Stimulated activated CD4-positive, alpha-beta T cell treated with anti-CD3 and anti-CD28 coated beads, TNF-alpha, amount 100 ng/mL, for 48 hours (primary cell): ENCODE measurements at places on chromosomes 1 and 21.
A peak's percentile ranks its signal among the peaks of the same experiment; 100 is the strongest.

DNA sequence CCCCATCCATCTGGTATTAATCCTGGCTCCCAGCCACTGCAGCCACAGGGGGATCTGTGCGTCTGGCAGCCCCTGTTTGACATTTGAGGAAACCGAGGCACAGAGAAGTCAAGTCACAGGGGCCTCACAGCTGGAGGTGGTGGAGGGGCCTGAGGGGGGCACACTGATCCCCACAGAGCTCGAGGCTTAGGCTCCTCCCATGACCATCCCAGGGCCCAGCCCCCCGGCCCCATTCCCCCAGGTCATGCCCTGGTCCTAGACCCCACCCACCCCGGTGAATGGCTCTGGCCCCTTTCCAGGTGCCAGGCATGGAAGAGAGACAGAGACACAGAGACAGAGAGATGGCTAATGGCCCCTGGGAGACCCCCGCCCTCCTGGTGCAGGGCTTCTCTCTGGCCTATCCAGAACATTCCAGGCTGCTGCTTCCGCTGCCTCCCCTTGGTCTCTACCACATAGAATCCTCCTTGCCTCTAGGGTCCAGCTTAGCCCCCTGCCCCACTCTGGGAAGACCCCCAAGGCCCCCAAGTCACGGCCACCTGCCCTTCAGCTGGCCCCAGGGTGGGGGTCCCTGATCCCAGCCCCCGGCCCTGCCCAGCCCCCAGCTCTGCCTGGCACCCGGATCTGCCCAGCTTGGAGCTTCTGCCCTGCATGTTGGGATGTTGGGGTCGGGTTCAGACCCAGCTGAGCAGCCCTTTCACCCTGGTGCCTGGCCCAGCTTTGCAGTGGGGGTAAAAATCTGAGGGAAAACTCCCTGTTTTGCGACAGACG is 29.2 kb upstream of the LRRC3 start:
- no peak for DNase-seq

GRCh38 chr1:12339396-12339795 is 109.6 kb downstream of the VPS13D start:
- no peak for DNase-seq

DNA sequence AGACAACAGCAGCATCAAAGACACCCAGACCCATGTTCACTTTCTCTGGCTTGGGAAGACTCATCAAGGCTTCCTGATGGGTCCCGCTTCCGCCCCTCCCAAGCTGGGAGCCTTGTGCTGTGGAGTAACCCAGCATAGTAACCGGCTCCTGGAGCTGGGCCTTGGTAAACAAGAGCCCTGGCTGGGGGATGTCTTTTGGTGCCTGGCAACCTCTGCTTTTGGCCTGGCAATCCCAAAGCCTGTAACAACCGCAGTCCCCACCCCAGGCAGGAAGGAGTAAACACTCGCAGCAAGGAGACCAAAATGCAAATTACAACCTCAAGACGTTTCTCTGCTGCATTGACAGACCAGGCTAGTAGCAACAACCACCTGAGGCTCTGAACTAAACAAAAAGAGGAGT is 16.9 kb upstream of the THRAP3 start:
- DNase-seq, result no peak

- no peak for DNase-seq
These were observed 1.9 kb downstream of the DPYD start for GRCh38 chr1:97918961-97919360.

DNA sequence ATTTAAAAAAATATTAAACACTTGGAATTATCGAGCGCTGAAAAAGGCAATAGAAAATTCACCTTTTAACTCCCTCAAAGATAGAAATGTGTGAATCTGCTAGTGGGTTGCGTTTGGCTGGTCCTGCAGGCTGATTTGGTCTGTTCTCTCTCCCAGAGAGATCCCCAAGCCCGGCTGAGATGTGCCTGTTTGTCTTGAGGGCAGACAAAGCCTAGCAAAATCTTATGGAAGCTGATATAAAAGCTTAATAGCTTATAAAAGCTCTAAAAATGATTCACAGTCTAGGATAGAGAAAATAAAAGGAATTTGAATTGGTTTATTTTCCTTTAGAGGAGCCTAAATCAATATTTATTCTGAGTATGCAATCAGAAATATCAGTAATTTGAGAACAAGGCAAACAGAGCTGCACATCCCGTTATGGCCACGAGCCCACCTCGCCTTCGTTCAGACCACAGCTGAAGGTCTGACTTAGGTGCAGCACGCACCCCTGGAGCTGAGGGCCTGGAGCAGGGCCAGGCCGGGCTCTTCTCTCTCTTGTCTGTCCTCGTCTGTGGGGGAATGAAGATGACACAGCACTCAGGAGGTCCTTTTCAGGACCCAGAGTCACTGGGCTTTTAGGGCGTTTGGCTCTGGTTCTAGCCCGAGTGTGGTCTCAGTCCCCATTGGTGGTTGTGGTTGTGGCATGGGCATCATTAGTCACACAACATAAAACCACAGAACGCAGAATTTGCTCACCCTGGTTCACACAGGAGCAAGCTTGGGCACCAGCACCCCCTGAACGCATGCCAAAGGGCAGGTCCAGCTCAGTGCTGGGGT is 18.6 kb downstream of the PDE9A start:
- DNase-seq, result no peak

- DNase-seq, result no peak
These were observed 11.4 kb upstream of the ASCL5 start for GRCh38 chr1:201138311-201138840.

DNA sequence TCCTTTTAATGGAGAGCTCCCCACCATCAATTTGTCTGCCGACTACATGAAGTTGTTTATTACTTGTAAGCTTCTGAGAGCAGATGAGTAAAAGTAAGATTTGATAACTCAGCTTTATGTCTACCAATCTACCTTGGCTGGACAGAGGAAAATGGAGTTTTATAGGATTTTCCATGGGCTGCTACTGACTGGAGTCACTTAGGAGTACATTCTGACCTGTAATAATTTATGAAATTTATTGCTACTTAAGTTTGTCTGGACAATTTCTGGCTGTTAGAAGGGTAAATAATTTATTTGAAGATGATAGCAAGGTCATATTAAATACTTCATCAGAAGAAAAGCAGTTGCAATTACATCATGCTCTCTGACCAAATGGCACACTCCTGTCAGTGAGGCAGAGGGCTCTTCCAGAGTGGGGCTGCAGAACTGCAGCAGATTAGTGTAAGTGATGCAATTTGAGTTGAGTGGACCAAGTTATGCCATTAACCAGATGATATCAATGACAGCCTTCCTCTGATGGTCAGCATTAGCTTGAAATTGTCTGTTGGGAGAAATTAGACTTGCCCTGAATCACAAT is 736.7 kb upstream of the PTBP2 start:
- DNase-seq, result no peak

DNA sequence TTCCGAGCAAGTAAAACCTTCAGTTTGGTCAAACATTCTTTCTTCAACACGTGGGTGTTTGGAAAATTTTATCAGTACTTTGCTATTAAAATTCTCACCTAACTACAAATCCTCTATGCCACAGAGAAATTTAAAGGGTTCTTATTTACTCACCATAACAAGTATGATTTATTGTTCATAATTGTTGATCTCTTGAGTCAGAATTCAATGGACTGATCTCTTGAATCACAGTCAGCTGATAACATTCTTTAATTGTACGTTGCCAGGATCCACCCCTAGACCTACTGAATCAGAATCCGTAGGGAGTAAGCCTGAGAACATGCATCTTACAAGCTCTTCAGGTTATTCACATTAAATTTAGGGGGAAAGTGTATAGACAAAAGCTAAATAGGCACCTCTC is 51.2 kb downstream of the DIPK1A start:
- no peak for DNase-seq

- DNase-seq, result no peak
These were observed 144.8 kb downstream of the ST6GALNAC3 start for GRCh38 chr1:76219366-76219818.

DNA sequence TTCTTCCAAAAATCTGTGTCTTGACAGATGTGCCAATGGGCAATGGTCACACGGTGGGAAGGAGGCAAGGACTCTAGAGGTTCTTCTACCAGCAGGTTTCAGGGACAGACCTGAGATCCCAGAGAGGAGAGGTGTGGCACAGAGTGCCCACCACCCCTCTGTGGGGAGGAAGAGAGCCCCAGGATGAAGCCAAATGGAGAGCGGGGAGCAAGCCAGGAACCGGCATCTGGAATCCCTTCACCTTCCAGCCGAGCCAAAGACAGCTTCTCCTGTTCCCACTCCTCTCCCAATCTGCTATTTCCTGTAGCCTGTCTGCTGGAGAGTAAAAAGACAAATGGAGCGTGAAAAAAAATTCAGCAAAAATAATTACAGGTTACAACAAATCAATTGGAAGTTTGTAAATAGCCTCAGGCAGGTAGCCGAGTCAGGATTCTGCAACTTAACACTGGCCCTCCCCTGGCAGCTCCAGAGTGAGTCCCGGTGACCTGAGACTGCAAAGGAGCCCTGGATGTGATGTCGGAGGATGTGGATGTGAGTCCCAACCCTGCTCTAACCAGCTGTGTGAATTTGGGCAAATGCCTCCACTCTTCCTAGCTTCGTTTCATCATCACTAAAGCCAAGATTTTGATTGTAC is 45.4 kb upstream of the LRRN2 start:
- no peak for DNase-seq

GRCh38 chr1:176448340-176448739 is 14.6 kb upstream of the PAPPA2 start:
- DNase-seq, result no peak

DNA sequence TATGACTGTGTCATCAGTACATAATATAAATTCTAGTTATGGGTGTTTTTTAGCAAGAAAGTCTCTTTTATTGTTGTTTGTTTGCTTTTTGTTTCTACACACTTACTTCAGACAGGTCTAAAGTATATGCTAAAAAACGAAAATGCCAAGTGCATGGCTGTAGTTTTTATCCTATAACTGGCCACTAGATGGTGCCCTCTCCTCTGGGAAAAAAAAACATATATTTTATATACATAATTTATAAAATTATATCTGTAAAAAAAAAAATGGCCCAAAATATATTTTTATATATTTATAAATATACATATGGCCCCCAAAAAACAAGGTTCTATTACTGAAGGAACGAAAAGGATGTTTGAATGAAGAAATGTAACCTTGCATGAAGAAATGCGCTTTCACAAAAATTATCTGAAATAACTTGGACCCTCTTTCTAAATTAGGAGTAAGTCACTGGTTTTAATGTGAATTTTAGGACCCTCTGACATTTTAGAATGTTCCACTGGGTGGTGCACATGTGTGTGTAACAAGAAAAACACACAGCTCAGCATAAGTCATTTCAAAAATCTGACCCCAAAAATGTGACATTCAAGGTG is 93.5 kb downstream of the TTLL7 start:
- DNase-seq, result no peak

- DNase-seq, result no peak
These were observed 7.3 kb upstream of the TAGLN2 start for GRCh38 chr1:159932296-159933285.

DNA sequence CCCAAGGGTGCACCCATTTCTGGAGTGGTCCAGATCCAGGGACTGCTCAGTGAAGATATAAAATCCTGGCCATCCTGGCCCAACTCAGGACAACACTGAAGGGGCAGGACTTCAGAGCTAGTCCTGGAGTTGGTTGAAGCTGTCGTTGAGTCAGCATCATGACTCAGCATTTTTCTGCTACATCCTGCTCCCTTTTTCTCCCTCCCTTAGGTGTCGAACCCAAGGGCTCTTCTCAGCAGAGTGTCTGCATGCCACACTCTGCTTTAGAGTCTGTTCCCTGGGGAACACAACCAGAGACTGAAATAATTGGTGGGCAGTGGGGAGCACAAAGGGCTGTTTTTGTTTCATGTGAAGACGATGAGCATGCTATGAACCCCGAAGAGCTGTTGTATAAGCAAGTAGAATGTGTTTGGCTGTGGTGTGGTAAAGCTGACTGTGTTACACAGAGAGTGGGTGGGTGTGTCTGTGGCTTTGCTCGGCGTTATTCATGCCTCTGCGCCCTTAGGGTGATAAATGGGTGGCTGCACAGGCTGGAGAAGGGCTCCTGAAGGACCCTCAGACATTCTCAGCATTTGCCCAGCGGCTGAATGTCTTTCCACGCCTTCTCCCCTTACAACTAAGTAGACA is 167.2 kb downstream of the CYYR1 start:
- no peak for DNase-seq

GRCh38 chr1:27970401-27970800 is 10.6 kb downstream of the XKR8 start:
- no peak for DNase-seq

GRCh38 chr1:210448297-210448892 is 119.7 kb downstream of the HHAT start:
- DNase-seq, result no peak

GRCh38 chr21:23247334-23247733 is 2249.1 kb downstream of the NCAM2 start:
- DNase-seq, result no peak

DNA sequence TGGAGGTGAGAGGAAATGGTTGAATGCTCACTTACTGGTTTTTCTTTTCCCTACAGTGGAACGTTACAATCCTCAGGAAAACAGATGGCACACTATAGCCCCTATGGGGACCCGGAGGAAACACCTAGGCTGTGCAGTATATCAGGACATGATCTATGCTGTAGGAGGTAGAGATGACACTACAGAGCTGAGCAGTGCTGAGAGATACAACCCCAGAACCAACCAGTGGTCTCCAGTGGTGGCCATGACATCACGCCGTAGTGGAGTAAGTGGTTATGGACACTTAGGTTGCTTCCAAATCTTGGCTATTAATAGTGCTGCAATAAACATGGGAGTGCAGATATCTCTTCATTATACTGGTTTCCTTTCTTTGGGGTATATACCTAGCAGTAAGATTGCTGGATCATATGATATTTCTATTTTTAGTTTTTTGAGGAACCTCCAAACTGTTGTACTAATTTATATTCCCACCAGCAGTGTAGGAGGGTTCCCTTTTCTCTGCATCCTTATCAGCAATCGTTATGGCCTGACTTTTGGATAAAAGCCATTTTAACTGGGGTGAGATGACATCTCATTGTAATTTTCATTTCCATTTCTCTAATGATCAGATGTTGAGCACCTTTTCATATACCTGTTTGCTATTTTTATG is 48.8 kb upstream of the DARS2 start:
- DNase-seq, result no peak

GRCh38 chr1:41496080-41497055 is 11.9 kb upstream of the EDN2 start:
- DNase-seq, result peak; percentile 34

DNA sequence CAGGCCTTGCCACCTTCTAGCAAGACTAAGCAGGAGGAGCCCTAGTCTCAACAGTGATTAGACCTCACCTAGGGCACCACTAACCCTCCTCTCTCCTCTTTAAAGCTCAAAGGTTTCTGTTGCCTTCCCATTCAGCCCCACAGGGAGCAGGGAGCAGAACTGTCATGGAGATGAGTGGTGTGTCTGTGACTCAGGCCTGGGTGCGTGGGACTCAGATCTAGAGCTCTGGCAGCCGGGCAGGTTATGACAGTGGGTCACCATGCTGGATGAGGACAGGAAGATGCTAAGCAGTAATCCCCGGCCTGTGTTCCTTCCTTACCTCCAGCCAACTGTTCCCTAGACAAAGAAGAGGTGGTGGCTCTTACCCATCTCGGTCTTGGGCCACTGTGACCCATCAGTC is 60.1 kb upstream of the COA6 start:
- no peak for DNase-seq
